Stimulated activated CD4-positive, alpha-beta T cell treated with anti-CD3 and anti-CD28 coated beads, Interleukin-15, amount 100 ng/mL, for 24 hours (primary cell): ENCODE measurements at places on chromosomes 6 and 20.

DNA sequence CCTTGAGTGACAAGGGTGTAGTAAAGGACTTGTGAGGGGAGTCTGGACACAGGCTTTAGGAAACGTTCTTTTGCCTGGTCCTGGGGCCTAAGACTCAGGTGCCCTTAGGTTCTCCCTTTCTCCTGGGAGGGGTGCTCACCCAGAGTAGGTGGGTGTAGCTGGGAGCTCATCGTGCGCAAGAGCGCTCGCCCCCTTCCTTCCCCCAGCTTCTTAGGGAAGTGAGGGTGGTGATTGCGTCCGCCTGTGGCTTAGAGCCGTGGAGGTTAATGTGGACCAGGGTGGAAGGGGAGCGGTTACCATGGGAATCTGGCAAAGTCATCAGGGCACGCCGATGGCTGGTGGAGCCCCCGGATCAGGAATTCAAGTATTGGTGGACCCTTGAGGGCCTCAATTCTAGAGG, 3.3 kb upstream of the AARS2 start:
- no peak for DNase-seq

- DNase-seq, result no peak
Measured at GRCh38 chr20:8061861-8062518, 42.4 kb upstream of the TMX4 start.

DNA sequence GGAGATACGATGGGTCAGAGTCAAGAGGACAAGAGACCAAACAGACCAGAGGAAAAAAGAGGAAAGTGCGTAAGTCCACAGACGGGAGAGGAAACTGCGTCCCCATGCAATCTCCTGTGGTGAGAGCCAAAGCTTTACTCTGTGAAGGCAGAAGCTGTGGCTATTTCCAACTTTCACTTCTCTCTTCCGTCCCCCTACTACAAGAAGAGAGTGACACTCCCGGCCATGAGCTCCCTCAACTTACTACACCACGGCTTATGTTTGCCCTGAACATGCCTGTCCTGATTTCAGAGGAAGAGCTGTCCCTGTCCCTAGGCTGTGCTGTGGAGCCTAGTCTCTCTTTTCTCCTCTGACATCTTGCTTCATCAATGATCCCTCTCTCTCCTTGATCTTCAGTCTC, 11.5 kb upstream of the SSR1 start:
- DNase-seq, result no peak

DNA sequence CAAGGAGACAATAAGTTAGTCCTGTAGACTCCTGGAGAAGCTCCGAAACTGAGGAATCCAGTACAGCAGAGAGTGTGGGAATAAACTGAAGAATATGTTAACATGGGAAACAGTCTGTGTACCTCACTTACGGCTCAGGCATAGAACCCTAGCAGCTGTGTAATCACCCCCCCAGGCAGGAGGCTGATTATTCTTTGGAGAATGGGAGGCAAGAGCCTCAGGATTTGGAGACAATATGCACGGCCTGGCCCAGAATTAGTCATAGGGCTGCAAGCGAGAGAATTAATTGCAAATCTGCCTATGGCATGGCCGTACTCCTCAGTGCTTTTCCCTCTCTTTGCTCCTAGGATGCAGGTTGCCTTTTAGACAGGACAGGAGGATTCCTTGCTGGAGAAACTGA, 27.5 kb upstream of the FYN start:
- no peak for DNase-seq

- DNase-seq, result no peak
Measured at GRCh38 chr6:147438758-147439528, 69.5 kb upstream of the SAMD5 start.

- DNase-seq, result no peak
Measured at GRCh38 chr6:56753811-56754210, 111.1 kb upstream of the DST start.

DNA sequence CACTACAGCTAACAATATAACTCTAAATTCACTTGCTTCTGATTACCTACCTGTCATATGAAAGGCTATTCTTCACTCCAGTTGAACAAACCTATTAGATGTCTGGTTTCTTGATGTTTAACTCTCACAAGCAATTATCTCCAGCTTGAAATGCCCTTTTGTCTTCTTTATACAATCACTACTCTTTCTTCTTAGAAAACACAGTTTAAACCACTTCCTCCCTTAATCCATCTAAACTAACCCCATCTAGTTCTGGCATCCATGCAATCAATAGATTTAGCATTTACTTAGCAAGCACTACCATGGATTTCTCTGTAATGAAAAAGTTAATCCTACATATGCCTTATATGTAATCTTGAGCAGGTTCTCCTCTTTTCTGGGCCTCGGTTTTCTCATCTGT, 127.3 kb downstream of the ATXN1 start:
- no peak for DNase-seq

- no peak for DNase-seq
Measured at GRCh38 chr20:62306414-62307187, 3.8 kb downstream of the ADRM1 start.

GRCh38 chr6:28673787-28674671, 148.3 kb downstream of the GPX5 start:
- peak; percentile 81 for DNase-seq

DNA sequence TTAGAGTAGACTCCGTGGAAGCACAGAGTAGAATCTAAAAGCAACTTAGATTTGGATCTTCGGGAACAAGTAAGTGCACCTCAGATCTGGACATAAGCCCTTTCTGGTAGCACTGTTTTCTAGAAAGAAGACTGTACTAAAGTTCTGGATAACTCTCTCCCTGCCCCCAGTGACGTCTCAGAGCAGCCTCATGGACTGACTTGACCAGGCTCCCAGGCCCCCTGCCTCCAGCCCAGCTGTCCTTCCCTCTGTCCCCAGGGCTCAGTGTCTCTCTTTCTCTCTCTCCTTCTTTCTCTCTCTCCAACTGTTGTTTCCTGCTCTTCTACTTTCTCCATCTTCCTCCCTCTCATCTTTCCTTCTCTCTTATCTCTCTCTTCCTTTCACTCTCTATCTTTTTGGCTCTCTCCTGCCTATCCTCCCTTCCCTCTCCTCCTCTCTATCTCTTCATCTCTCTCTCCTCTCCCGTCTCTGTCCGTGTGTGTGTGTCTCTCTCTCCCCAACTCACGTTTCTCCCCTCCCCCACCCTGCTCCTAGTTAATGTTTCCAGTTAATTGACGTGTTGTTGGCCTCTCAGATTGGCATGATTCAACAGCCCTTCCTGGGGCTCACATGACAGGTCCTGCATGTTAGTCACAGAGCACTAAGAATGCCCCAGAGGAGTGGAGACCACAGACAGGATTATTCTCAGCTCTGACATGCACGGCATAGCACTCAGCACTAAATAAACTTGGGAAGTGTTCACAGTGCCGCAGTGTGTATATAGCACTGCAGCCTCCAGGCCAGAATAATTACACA, 180.4 kb upstream of the FOXQ1 start:
- no peak for DNase-seq

- no peak for DNase-seq
Measured at GRCh38 chr20:3922223-3922982, 33.2 kb downstream of the PANK2 start.

DNA sequence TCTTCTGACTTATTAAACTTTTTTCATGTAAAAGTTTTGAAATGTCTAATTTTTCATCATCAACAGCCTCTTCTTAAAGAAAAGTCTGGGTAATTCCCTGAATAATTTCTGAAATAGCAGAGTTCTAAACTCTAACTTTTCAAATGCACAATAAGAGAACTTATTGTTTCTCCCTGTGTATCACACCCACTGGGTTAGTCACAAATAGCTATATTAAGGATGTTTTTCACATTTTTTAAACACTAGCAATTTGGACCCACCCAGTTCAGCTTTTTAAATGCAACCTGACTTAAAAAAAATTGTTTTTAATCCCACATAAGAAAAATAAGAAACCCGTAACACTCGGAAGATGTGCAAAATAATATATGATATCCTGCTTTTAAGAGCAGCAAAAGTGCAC, 61.4 kb upstream of the UTRN start:
- no peak for DNase-seq

DNA sequence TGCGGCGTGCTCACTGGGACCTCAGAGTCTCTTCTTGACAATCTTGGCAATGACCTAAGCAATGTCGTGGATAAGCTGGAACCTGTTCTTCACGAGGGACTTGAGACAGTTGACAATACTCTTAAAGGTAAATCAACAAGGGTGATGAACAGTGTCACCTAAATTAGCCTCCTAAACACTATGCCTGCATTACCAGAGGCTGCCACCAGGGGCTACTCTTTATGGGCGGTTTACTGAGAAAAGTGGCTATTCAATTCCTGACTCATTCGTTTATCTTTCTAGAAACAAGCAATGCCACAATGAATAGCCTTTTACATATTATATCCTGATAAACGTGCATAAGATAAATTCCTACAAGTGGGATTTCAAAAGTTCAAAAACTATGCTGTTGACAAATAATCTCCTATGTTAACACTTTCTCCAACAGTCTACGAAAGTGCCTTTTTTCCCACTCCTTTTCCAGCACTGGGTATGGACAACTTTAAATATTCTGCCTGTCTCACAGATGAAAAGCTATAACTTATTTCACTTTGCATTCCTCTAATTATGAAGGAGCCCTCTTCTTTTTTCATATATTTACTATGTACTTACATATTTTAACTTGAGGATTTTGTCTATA, 1.3 kb downstream of the BPIFA2 start:
- DNase-seq, result peak; percentile 59
